Aorta (tissue), 5 donors: ENCODE measurements at places on chromosomes 11 and 22. TPM values are rescaled to one million over a fixed set of nuclear protein-coding genes. Genes with fewer than 3 reads are reported as not detected.

The OR6T1 gene
- polyA plus RNA-seq = not detected

GRCh38 chr11:33984682-33985389 is 66.7 kb upstream of the CAPRIN1 start:
- no peak for DNase-seq

- DNase-seq = peak; percentile 16
These were observed 110.9 kb upstream of the PITPNB start for GRCh38 chr22:28029956-28030355.

The LMO2 gene
- polyA plus RNA-seq = 50.8 TPM

The SLC22A8 gene
- polyA plus RNA-seq = not detected

GRCh38 chr11:11313426-11313825 is 39.6 kb downstream of the CSNK2A3 start:
- peak; percentile 57 for DNase-seq
